ENCODE measurements at places on chromosomes 4 and X. TPM values are rescaled to one million over a fixed set of nuclear protein-coding genes. Genes with fewer than 3 reads are reported as not detected.

The CYSLTR1 gene
- polyA plus RNA-seq = not detected

DNA sequence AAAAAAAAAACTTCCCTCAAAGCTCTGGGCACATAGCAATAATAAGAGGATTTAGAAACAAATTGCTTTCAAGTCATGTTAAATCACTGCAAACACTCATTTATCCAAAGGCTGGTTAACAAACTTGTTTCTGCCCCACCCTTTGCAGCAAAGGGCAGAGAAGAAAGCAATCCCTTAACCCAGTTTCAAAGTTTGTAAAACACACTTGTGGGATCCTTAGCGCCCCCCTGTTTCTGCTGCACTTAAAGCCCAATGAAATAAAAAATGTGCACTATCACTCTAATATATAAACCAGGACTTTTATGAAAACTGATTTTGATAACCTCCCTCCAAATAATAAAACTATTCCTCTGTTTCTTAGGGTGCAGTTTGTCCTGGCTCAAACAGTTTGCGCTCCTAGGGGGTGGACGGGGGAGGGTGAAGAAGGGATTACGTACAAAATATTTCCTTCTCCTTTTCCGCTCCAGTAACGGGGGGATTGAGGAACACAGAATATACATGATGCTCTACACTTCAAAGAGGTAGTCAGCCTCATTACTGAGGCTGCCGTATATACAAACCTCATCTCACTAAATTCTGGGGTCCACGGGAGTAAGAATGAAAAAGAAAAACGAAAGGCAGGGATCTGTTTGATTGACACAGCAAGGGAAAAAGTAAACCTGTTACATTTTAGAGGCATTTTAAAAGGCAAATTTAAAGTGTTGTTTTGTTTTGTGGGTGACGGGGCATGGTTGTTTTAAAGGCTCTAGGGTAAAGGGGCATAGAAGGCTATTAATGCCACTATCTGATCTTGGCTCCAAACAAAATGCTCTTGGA, 3.1 kb upstream of the PCDH10 start:
- no peak for DNase-seq

The WAS gene
- 0.44 TPM for polyA plus RNA-seq

The MAGEB10 gene
- not detected for polyA plus RNA-seq

The SORBS2 gene
- polyA plus RNA-seq = 0.11 TPM

The CLIC2 gene
- polyA plus RNA-seq = 0.32 TPM

The TLR6 gene
- polyA plus RNA-seq = 5.9 TPM

The PRSS12 gene
- 0.36 TPM for polyA plus RNA-seq

GRCh38 chr4:6751611-6752485, 30.7 kb upstream of the KIAA0232 start:
- DNase-seq = no peak

The IL13RA2 gene
- polyA plus RNA-seq = not detected

- DNase-seq = peak; percentile 50
These were observed 70.9 kb upstream of the UGT2B7 start for GRCh38 chr4:69025191-69025998.

DNA sequence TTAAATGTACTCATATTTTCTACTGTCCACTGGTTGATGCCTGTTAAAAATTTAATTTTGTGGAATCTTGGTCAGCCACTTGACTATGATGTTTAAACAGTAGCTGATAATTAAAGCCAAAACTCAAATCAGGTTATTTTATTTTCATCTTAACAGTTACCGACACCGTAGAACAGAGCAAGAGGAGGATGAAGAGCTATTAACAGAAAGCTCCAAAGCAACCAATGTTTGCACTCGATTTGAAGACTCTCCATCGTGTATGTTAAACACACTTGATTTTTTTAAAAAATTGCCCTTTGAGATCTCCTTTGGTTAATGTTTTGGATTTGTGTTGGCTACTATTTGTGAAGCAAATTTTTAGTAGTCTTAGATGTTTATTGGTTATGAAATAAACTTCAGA, 10.7 kb downstream of the SMARCA5 start:
- DNase-seq = no peak

- no peak for DNase-seq
These were observed 97.5 kb downstream of the ANK2 start for GRCh38 chr4:113146876-113147358.

The EDNRA gene
- 0.16 TPM for polyA plus RNA-seq

GRCh38 chrX:63436865-63437264, 85.7 kb upstream of the SPIN4 start:
- no peak for DNase-seq

The MAGEB6 gene
- not detected for polyA plus RNA-seq

- DNase-seq = no peak
These were observed 64.0 kb upstream of the NFKB1 start for GRCh38 chr4:102437111-102437510.

GRCh38 chr4:71406459-71406963, 67.7 kb downstream of the SLC4A4 start:
- no peak for DNase-seq

GRCh38 chr4:73892966-73893365, 23.8 kb downstream of the CXCL1 start:
- DNase-seq = no peak
